Progenitor cell of endocrine pancreas (in vitro differentiated cells): ENCODE measurements at places on chromosomes 16 and 17. TPM values are rescaled to one million over a fixed set of nuclear protein-coding genes. Genes with fewer than 3 reads are reported as not detected.

The HSF5 gene
- total RNA-seq: 0.11 and 0.12 TPM in 2 replicates

The GLTPD2 gene
- 4.0 and 4.1 TPM in 2 replicates for total RNA-seq

The MSRB1 gene
- total RNA-seq: 28.5 and 28.9 TPM in 2 replicates

The TMEM114 gene
- total RNA-seq: 1.8 TPM in 2 replicates

The MAPT gene
- total RNA-seq: 2.5 and 3.6 TPM in 2 replicates

The SERPINF2 gene
- 68.6 and 74.5 TPM in 2 replicates for total RNA-seq

The ATP2C2 gene
- total RNA-seq: 6.8 and 10.8 TPM in 2 replicates

The TEKT5 gene
- 0.29 and 0.58 TPM in 2 replicates for total RNA-seq
